ENCODE measurements at places on chromosomes 11 and 22.
A peak's percentile ranks its signal among the peaks of the same experiment; 100 is the strongest.

DNA sequence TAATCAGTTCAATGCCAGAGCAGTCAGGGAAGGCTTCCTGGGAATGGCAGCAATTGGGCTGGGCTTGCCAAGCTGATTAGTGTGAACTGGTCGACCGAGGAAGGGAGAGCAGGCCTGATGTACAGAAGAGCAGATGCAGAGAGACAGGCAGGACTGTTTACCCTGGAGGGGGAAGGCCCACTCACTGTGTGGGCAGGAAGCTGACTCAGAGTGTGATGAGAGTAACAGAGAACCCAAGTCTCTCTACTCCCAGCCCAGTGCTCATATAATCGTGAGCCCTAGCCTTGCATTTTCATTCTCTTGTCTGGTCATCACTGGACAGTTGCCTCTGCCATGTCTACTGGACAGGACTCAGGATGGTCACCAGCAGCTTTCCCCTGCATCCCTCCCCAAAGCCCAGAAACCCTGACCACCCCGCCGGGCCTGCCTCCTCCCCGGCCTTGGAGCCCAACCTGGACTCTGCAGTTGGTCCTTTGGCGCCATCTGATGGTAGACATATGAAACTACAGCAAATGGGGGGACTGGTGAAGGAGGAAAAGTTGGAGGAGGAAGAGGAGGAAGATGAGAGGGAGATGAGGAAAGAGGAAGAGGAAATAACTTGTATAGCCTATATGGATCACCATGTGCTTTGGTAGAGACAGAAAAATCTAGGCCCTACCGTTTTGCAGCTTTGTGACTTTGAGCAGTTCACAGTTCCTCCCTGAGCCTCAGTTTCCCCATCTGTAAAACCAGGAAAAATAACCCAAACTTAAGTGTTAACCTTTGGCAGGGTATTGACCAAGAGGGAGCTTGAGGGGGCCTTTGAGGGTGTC is 43.4 kb upstream of the PRDM11 start:
- peak; percentile 43 for DNase-seq

- DNase-seq, result no peak
Observed at GRCh38 chr11:46618837-46619236, 1.5 kb downstream of the ATG13 start.

DNA sequence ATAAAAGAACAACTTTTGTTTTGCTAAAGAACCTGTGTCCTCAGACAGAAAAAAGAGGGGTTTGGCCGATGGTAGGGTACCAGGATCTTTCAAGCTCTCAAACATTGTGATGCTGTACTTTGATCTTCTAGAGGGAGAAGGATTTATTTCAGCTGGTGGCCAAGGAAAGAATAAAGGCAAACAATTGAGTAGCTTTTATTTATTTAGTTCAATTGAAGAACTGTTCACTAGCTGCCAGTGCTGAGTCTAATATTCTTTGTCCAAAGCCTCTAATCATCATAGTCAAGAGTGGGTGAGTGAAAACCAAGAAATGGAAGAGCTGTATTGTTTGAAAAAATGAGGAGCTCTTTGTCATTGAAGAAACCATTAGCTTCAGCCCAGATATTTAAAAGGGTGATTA is 138.4 kb downstream of the FAT3 start:
- DNase-seq, result no peak

- no peak for DNase-seq
Observed at GRCh38 chr11:43164831-43165230, 147.0 kb upstream of the API5 start.

DNA sequence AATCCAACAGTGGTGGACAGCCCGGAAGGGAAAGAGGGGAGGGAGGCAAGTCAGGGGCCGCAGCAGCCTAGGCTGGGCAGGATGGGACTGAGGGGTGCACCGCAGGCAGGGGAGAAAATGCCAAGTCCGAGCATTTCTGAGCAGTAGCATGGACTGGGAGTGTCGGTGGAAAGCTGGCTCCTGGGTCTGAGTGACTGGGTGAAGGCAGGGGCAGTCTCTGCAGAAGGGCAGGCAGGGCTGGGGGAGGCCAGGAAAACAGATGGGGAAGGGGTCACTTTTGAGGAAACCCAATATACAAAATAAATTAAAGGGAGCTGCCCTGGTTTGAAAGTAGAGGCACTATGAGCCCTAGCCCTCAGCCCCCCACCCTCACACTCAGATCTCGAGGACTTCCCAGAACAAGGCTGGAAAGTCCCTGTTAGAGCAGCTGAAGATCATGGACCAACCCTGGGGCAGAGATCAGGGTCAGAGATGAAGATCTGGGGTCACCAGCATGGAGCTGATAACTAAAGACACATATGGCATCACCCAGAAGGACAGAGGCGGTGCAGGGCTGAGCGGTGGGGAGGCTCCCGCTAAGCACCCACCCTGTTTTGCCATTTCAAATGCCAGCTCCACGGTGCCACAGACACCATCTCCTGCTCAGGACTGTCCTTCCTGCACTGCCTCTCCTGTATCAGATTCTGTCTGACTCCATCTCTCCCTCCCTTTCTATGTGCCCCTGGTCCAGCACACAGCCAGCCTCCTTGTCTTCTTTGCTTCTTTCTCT is 32.4 kb upstream of the ETS1 start:
- no peak for DNase-seq

- DNase-seq, result no peak
Observed at GRCh38 chr11:69409812-69410645, 71.4 kb upstream of the LINC01488 start.

DNA sequence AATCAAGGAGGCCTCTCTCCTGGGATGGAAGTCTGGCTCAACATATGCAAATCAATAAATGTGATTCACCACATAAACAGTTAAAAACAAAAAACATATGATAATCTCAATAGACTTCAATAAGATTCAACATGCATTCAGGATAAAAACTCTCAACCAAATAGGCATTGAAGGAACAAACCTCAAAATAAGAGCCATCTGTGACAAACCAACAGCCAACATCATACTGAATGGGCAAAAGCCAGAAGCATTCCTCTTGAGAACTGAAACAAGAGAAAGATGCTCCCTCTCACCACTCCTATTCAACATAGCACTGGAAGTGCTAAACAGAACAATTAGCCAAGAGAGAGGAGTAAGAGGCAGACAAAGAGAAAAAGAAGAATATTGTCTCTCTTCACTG is 54.0 kb upstream of the SEZ6L start:
- no peak for DNase-seq

- no peak for DNase-seq
Observed at GRCh38 chr11:9533736-9534473, 39.6 kb upstream of the WEE1 start.

DNA sequence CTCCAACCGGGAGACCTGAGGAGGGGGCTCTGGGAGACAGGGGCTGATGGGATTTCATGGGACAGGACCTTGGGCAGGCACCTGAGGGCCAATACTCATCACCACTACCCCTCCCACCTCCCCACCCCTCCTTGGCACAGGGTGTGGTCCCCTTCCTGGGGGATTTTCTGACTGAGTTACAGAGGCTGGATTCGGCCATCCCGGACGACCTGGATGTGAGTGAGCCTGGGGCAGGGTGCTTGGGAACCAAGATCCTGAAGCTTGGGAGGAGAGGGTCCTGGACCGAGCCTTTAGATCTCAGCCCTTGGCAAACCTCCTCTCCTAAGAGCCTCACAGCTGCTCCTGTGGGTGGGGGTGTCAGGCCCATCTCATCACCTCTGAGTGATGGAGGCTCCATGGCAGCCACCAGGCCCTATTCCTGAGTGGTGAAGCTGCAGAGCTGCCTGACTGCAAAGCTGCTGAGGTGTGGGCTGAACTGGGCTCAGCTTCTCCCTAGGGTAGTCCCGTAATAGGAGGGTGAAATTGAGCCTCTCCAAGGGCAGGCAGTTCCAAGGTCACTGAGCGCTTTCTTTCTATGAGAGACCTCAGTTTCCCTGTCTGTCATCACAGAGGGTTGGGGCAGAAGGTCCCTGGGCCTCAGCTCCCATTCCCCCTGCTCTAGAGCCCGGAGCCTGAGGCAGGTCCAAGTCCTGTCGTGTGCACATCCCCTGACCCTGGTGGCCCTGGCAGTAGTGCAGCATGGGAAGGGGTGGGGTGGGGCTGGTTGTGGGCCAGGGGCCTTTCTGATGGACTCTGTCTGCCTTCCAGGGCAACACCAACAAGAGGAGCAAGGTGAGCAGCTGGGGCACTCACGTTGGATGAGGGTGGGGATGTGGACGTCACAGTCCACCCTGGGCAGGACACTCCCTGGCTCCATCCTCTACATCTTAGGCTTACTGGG is 6.5 kb downstream of the RGL4 start:
- DNase-seq, result no peak

DNA sequence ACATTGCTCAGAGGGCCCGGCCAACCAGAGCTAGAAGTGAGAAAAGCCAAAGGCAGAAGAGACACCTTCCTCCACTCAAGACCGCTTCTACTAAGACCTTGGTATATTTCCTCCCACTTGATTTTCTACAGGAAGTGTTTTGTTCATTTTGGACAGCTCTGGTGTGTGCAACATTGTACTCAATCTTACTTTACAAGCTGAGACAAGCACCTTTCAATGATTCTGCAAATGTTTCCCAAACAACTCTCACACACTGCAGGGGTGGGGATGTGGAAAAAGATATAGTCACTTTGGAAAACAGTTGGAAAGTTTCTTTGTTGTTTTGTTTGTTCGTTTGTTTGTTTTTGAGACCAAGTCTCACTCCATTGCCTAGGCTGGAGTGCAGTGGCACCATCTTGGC is 15.7 kb downstream of the MYO18B start:
- DNase-seq, result no peak

GRCh38 chr22:30262917-30263741 is 3.5 kb downstream of the OSM start:
- no peak for DNase-seq

GRCh38 chr11:45344028-45344427 is 57.9 kb upstream of the SYT13 start:
- DNase-seq, result no peak

- no peak for DNase-seq
Observed at GRCh38 chr11:66639066-66639813, 737 bp downstream of the RBM4 start.

DNA sequence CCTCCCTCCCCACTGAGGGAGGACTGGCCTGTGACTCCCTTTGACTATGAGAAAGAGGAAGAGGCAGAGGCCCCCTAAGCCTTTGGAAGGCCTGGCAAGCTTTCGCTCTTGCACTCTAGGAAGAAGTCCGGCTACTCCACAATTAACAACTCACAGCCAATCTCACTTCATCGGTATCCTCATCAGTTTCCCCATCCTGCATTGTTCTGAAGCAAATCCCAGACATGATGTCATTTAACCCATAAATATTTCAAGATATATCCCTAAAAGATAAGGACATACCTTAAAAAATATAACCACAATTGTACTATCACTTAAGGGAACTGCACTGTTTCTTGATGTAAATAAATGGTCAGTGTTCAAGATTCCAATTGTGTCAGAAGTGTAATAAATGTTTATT is 63.1 kb downstream of the CWC15 start:
- DNase-seq, result no peak

- no peak for DNase-seq
Observed at GRCh38 chr22:48596111-48596850, 1231.4 kb downstream of the BRD1 start.

GRCh38 chr11:7899418-7899817 is 31.6 kb downstream of the OR10A6 start:
- no peak for DNase-seq

- no peak for DNase-seq
Observed at GRCh38 chr11:104432526-104432925, 268.6 kb upstream of the PDGFD start.

DNA sequence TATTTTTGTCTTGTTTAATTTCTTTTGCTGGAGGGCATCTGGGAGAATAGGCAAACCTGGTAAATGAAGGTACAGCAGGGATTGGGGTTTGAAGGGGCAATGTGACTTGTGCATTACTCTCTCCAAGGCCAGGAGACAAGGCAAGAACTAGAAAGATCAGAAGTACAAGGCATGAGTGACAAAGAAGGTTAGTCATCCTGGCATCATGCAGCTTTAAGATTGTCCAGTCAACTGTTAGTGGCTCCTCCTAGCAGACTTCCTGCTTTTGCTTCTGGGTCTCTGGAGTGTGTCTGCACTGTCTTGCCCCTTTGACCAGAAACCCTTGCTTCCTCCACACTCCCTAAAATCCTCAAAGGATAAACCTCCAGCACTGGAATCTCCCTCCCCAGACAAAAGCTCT is 27.2 kb upstream of the GLYATL1 start:
- no peak for DNase-seq

GRCh38 chr22:22710719-22711531 is 66.5 kb downstream of the GGTLC2 start:
- no peak for DNase-seq
